T-helper 17 cell (primary cell): ENCODE measurements at places on chromosomes 1 and 21.

GRCh38 chr1:47415728-47416318, at the start of gene FOXE3:
Gene FOXE3, plus strand, starts transcription at chr1:47416285. Its CDS starts 31 bp downstream, at chr1:47416316.
- no peak for DNase-seq

GRCh38 chr1:160830321-160831153, 32.1 kb downstream of the CD244 start:
- peak; percentile 71 for DNase-seq

GRCh38 chr1:19831441-19831840, 16.4 kb upstream of the RNF186 start:
- DNase-seq: no peak

DNA sequence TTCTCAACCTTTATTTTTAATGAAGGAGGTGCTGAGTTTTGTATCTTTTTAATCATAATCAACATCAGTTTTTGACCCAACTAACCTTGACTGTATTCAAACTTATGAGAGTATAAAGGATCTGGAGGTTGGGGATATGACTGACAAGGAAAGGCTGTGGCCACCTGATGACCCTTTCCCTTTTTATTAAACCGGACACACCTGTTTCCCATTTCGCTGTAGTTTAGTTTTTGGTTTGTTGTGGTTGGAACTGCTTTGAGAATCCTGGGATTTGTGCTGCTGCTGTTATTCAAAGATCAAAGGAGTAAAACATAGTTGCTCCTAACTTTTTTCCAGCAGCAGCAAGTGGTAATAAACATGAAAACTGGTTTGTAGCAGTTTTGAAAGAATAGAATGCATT, 12.4 kb downstream of the PRPF38A start:
- DNase-seq: no peak

DNA sequence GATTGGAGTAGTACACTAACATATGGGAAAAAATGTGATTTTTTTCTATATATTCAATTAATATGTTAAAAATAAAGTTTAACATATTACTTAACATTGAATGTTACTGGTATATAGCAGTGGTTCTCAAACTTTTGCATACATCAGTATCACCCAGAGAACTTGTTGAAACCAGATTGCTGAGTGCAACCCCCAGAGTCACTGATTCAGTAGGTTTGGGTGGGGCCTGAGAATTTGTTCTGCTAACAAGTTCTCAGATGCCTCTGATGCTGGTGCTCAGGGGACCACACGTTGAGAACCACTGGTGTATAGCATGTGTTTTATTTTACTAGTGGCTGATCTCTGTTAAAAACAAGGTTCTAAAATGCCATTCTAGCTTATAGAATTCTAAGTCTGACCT, 161.9 kb downstream of the HHIPL2 start:
- DNase-seq: no peak
